Hematopoietic multipotent progenitor cell treated with erythropoietin and hydrocortisone succinate and interleukin-3 and kit ligand, for 6 days (in vitro differentiated cells): ENCODE measurements at places on chromosomes 1 and 21.

DNA sequence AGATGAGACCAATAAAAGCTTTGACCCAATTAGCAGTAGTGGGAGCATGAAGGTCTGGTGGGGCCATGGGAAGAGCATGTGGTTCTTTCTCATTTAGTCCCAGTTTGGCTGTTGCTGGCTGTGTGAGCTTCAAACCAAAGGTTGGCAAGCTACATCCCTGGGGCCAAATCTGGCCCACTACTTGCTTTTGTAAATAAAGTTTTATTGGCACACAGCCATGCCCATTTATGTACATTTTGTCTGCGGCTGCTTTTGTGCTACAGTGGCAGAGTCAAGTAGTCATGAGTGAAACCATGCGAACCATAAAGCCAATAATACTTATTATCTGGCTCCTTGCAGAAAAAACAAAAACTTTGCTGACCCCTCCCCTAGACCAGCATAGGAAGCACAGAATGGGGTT is 196.9 kb downstream of the PRDM2 start:
- DNase-seq: no peak

- no peak for DNase-seq
Measured at GRCh38 chr1:81733480-81733879, 67.3 kb upstream of the ADGRL2 start.

GRCh38 chr21:34243562-34243961 is 120.2 kb upstream of the KCNE2 start:
- DNase-seq: peak; percentile 47

- no peak for DNase-seq
Measured at GRCh38 chr1:147384804-147385203, 142.3 kb downstream of the CHD1L start.
